ENCODE measurements at places on chromosomes 6 and 20.

DNA sequence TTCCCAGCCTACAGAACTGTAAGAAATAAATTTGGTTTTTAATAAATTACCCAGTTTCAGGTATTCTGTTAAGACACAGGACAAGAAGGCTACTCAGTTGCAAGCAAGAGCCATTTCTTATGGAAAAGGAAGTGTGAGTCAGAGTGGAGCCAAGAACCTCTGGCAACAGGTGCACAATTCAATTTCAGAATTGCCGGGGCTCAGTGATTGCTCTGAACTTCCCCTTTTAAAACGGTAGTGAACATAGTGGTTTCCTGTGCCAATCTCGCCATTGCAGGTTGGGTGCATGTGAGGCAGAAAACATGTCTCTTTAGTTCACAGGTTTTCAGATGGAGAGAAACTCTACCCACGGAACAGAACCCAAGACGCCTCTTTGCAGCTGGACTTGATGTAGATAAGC, 16.4 kb downstream of the PIGT start:
- DNase-seq = no peak

- DNase-seq = no peak
Measured at GRCh38 chr20:11936157-11936556, 18.5 kb downstream of the BTBD3 start.

GRCh38 chr20:40584130-40584809, 104.8 kb downstream of the MAFB start:
- no peak for DNase-seq

GRCh38 chr6:104606361-104606760, 253.4 kb downstream of the HACE1 start:
- DNase-seq = no peak

DNA sequence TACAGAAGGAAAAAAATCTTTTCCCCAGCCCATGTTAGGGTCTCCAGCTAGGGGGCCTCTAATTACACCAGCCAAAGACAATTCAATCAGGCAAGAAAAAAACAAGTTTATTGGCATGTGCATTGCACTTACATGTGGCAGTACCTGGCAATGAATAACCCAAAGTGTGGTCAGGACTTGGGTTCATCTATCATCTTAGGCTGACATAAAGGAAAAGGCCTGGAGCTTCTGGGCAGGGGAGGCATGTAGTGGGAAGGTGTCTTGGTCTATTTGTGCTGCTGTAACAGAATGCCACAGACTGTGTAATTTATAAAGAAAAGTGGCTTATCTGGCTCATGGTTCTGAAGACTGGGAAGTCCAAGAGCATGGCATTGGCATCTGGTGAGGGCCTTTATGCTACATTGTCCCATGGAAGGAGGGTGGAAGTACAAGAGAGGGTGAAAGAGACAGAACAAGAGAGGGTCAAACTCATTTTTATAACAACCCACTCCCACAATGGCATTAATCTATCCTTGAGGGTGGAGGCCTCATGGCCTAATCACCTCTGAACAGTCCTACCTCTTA, 4.4 kb upstream of the PYGB start:
- DNase-seq = no peak

Measured in nucleus accumbens (tissue), 56 donors.